ENCODE measurements at places on chromosomes 13 and 19.

GRCh38 chr13:20337884-20338551 is 105.9 kb upstream of the GJB6 start:
- DNase-seq = no peak

DNA sequence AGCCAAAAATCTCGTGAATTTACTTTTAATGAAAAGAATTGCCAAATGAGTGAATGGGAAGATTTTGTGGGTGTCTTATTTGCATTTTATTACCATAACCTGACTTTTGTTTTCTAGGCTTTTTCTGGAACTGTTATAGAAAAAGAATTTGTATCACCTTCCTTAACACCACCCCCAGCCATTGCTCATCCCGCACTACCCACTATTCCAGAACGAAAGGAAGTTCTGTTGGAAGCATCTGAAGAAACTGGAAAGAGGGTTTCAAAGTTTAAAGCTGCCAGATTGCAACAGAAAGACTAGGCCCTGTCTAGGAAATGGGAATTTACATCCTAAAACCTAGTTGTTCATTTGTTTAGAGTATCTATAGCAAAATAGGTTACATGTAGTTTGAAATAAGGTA is 72.7 kb downstream of the URI1 start:
- DNase-seq = no peak

DNA sequence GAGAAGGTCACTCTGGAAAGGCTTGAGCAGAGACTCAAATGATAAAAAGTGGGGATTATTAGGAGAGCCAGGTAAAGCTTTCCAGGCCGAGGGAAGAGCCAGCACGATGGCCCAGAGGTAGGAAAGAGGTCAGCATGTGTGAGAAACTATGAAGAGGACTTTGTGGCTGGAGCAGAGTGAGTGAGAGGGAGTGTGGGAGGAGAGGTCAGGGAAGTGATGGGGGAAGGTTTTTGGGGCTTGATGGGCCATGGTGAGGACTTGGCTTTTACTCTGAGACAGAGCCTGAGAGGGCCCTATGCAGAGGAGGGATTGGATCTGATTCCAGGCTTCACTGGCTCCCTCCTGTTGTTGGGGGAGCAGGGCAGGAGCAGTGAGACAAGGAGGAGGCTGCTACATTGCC is 5.3 kb downstream of the CATSPERG start:
- no peak for DNase-seq

- no peak for DNase-seq
Observed at GRCh38 chr19:14167576-14168138, 31.3 kb upstream of the ASF1B start.

- no peak for DNase-seq
Observed at GRCh38 chr19:50496189-50497021, 14.6 kb downstream of the JOSD2 start.

GRCh38 chr13:33761740-33762139 is 56.2 kb upstream of the RFC3 start:
- no peak for DNase-seq

GRCh38 chr13:65057986-65058385 is 2172.2 kb downstream of the PCDH9 start:
- no peak for DNase-seq

GRCh38 chr19:1240925-1241324 is 626 bp upstream of the ATP5F1D start:
- DNase-seq = no peak

GRCh38 chr13:91308299-91308698 is 39.2 kb upstream of the MIR17HG start:
- no peak for DNase-seq

- DNase-seq = no peak
Observed at GRCh38 chr13:51475727-51476501, 23.1 kb upstream of the INTS6 start.

DNA sequence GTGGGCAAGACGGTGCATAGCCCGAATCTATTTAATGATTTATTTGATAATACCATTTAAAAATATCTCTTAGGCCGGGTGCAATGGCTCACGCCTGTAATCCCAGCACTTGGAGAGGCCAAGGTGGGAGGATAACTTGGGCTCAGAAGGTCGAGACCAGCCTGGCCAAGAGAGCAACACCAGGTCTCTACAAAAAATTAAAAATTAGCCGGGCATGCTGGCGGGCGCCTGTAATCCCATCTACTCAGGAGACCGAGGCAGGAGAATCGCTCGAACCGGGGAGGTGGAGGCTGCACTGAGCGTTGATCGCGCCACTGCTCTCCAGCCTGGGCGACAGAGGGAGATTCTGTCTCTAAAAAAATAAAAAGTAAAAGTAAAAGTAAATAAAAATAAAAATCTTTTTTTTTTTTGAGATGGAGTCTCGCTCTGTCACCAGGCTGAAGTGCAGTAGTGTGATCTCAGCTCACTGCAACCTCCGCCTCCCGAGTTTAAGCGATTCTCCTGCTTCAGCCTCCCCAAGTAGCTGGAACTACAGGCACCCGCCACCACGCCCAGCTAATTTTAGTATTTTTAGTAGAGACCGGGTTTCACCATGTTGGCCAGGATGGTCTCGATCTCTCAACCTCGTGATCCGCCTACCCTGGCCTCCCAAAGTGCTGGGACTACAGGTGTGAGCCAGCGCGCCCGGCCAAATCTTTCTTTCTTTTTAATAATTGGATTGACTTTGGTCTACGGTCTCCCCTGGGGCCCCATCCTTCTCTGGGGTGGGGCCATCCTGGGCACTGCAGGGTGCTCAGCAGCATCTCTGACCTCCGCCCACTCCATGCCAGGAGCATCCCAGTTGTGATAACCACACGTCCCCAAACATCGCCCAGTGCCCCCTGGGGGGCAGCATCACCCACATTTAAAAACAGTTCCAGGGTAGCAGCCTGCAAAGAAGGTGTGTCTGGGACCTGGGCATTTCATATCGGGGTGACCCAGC is 90.7 kb downstream of the GNG7 start:
- no peak for DNase-seq

DNA sequence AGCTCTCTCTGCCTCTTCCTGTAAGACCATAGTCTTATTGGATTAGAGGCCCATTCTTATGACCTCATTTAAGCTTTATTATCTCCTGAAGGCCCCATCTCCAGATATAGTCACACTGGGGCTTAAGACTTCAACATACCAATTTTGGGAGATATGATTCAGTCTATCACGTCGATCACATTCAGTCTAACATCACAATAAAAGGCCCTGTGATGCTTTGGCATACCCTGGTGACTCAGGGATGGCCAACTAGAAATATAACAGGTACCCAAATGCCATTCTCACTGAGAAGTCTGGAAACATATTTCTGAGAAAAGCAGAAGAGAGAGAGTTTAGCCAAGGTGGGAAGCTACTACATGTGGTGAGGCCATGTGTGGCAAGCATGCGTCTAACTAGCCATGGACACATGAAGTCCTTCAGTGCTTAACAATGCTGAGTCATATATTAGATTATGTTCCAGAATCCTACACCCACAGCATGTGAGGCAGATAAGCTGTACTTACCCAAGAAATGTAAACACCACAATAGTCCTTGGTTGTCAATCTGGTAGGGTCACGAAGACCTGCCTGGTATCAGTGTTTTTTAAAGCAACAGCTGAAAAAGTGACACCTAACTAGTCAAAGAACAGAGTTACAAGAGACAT is 485.1 kb downstream of the FOXO1 start:
- no peak for DNase-seq

- no peak for DNase-seq
Observed at GRCh38 chr13:84487752-84488151, 605.5 kb upstream of the SLITRK1 start.
